ENCODE measurements at places on chromosomes 13 and 19. TPM values are rescaled to one million over a fixed set of nuclear protein-coding genes. Genes with fewer than 3 reads are reported as not detected.
A peak's percentile ranks its signal among the peaks of the same experiment; 100 is the strongest.

The CEACAM8 gene
- not detected for total RNA-seq

The CDX2 gene
- total RNA-seq, result not detected

The ADAMTSL5 gene
- 5.7 TPM for total RNA-seq

The CDADC1 gene
- 13.6 TPM for total RNA-seq

The POSTN gene
- total RNA-seq, result 0.07 TPM

The ZNF552 gene
- 16.2 TPM for total RNA-seq

GRCh38 chr13:20994441-20994821 lies 67.0 kb downstream of the LATS2 start:
- no peak overlapping the region for H3K4me3 ChIP-seq
- H3K4me1 ChIP-seq, result no peaks in the 10 kb centered on the region
- no peak overlapping the region for H3K27ac ChIP-seq
- no peaks in the 10 kb centered on the region for H3K36me3 ChIP-seq

DNA sequence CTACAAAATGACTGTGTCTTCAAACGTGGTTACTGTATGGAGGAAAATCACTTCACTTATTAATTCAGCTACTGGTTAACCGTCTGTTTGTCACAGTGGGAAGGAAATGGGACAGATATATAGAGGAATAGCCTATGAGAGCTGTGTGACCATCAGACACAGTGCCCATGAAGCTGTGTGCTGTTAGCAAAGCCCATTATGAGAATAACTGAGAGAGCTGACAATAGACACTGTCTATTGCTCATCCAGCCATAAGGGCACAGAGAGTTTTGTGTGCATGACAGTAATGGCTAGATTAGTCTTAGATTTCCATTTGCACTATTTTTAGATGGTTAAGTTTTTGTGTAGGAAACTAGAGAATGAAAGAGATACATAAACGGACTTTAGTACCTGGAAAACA lies 64.1 kb upstream of the POSTN start:
- H3K4me1 ChIP-seq, result no peaks in the 10 kb centered on the region
- no peaks in the 10 kb centered on the region for H3K27me3 ChIP-seq
- no peaks in the 10 kb centered on the region for H3K36me3 ChIP-seq
- H3K4me3 ChIP-seq, result no peak overlapping the region
- DNase-seq, result no peak

GRCh38 chr19:2547721-2548120 lies 71.8 kb downstream of the GADD45B start:
- H3K27me3 ChIP-seq, result peaks cover 9% of the 10 kb centered on the region

- H3K4me3 ChIP-seq, result no peak overlapping the region
- no peaks in the 10 kb centered on the region for H3K27me3 ChIP-seq
- no peaks in the 10 kb centered on the region for H3K36me3 ChIP-seq
- peaks cover 5% of the 10 kb centered on the region for H3K4me1 ChIP-seq
- no peak for DNase-seq
Measured at GRCh38 chr13:40275636-40276035, 390.8 kb downstream of the FOXO1 start.

DNA sequence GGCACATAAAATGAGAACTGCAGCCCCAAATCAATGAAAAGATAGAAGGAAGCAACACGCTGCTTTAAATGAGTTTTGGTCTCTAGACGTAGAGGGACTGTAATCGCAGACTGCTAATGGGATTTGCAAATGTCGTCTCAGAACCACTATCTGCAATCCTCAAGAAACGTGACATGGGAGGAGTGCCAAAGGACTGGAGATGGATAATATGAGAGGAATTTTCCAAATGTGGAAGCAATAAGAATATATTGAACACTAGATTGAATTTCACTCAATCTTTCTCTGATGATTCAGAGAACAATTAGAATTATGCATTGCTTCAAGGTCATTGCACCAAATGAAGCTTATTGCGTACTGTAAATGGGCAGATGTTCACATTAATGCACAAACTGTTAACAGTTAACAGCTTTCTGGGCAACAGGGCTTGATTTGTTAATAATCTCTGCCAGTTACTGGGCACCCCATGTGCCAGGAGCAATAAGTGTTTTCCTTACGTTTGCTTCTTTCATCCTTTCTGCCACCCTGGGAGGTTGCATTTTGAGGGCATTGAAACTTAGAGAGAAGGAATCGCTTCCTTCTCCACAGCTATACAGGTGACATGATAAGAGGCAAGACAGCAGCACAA lies 62.8 kb upstream of the WASF3 start:
- H3K27ac ChIP-seq, result no peak overlapping the region
- H3K27me3 ChIP-seq, result peaks cover 2% of the 10 kb centered on the region
- no peak overlapping the region for H3K4me3 ChIP-seq
- H3K4me1 ChIP-seq, result no peaks in the 10 kb centered on the region
- DNase-seq, result no peak

GRCh38 chr19:46299695-46300094 lies 2.9 kb downstream of the HIF3A start:
- H3K27me3 ChIP-seq, result no peaks in the 10 kb centered on the region
- no peak overlapping the region for H3K4me3 ChIP-seq
- no peak for DNase-seq
- no peak overlapping the region for H3K27ac ChIP-seq

DNA sequence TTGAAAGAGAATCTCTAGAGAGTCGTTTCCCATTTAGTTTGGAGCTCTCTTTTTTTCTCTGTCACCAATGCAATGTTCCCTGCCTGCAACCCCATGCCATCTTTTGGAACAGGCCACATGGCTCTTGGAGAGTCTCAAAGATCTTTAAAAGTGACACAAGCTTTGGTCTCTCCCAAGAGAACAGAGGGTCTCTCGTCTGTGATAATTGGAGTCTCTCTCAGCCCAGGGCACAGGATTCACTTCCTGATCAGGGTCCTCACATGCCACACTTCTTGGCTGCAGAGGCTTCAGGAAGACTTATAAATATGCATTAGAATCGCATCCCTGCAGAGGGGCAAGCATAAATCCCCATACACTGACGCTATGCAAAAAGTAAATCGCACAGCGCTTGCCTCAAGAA lies 240.5 kb downstream of the IRS2 start:
- H3K27me3 ChIP-seq, result no peaks in the 10 kb centered on the region
- no peaks in the 10 kb centered on the region for H3K36me3 ChIP-seq
- DNase-seq, result no peak
- no peak overlapping the region for H3K4me3 ChIP-seq
- H3K27ac ChIP-seq, result no peak overlapping the region

DNA sequence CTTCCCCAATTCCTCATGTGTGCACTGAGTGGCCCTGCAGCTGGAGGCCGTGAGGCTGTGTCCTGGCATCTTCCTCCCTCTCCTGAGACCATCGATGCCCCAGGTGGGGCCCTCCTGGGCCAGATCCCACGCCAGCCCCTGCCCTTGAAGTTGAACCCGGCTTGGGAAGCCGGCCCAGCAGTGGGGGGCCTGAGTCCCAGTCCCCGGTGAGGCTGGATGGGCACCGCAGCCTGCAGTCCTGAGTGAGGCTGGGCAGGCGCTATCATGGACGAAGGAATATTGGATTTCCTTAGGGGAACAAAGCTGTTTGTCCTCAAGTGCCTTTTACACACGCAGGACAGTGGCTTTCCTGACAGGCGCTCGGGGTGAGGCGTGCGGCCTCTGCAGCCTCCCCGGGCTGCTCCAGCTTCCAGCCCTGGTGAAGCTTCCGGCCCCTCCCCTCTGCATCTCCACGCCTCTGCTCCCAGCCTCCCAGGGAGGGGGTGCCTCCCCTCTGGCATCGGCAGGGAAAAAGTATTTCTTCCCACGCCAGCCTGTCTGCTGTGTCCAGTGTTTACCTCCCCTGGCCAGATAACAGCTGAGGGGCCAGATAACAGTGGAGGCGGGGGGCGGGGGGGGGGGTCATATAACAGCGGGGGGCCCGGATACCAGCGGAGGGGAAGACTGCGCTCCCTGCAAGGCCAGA lies 159.5 kb downstream of the KDM4B start:
- H3K36me3 ChIP-seq, result peaks cover 2% of the 10 kb centered on the region
- no peaks in the 10 kb centered on the region for H3K27me3 ChIP-seq
- peaks cover 16% of the 10 kb centered on the region for H3K4me1 ChIP-seq
- H3K27ac ChIP-seq, result no peak overlapping the region

DNA sequence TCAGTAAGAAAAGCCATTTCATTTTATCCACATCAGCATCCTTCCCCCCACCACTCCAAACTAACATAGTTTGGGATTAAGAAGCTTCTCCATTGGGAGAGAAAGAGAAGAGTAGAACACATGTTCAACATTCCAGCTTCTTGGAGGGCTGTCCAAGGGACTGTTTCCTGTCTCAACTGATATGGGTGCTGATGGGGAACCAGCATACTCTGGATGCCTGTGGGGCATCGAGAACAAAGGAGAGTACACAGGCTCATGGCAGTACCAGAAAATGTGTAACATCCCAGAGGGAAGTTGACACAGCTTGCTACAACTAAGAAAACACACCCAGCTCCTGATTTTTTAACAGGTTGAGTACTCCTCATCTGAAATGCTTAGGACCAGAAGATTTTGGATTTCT lies 24.7 kb downstream of the SUCLA2 start:
- peaks cover 11% of the 10 kb centered on the region for H3K36me3 ChIP-seq
- no peaks in the 10 kb centered on the region for H3K27me3 ChIP-seq
- no peak overlapping the region for H3K27ac ChIP-seq
- H3K4me1 ChIP-seq, result no peaks in the 10 kb centered on the region
- DNase-seq, result no peak

DNA sequence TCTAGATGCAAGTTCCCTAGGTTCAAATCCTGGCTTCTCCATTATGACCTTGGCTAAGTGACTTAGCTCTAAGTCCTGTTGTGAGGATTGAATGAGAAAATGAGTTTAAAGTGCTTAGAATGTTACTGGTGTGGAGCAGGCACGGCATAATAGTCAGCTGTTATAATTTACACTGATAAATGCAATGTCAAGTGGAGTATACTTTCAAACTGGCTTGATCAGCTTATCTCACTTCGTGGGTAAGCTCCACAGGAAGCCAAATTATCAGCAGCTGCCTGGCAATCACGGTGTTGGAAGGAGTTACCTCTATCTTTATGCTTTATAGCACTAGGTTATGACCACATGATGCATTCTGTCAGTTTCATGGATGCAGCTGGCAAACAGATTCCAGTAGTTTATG lies 272.8 kb downstream of the OLFM4 start:
- DNase-seq, result no peak
- no peaks in the 10 kb centered on the region for H3K4me1 ChIP-seq
- H3K4me3 ChIP-seq, result no peak overlapping the region

DNA sequence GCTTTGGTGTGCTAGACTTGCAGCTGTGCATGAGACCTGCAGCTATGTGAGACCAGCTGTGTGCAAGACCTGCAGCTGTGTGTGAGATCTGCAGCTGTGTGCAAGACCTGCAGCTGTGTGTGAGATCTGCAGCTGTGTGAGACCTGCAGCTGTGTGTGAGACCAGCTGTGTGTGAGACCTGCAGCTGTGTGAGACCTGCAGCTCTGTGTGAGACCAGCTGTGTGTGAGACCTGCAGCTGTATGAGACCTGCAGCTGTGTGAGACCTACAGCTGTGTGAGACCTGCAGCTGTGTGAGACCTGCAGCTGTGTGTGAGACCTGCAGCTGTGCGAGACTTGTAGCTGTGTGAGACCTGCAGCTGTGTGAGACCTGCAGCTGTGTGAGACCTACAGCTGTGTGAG lies 6.7 kb upstream of the DCUN1D2 start:
- peaks cover 3% of the 10 kb centered on the region for H3K4me1 ChIP-seq
- H3K27ac ChIP-seq, result no peak overlapping the region
- H3K4me3 ChIP-seq, result no peak overlapping the region
- no peaks in the 10 kb centered on the region for H3K27me3 ChIP-seq
- DNase-seq, result no peak

GRCh38 chr19:49908480-49909420 lies 12.1 kb upstream of the IL4I1 start:
- no peak for DNase-seq
- H3K4me1 ChIP-seq, result peaks cover 3% of the 10 kb centered on the region
- no peak overlapping the region for H3K4me3 ChIP-seq

DNA sequence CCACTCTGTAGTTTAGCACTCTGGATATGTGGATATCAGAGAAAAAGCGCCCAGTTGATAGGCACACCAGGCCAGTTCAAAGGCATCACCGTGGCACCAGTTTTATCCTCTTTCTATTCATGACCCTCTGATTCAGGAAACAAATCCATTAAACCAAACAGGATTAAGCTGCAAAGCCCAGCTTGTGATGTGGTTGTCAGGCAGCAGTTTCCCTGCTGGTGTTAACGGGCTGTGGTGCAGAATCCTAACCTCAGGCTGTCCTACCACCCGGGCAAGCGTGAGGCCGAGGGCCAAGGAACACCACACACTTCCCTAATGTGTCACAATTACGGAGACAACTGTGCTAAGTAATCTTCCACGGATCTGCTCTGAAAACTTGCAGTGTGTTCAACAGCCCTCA lies 209.1 kb downstream of the OLFM4 start:
- no peak overlapping the region for H3K4me3 ChIP-seq
- DNase-seq, result no peak
- H3K27me3 ChIP-seq, result no peaks in the 10 kb centered on the region
- no peak overlapping the region for H3K27ac ChIP-seq
- H3K4me1 ChIP-seq, result no peaks in the 10 kb centered on the region
- no peaks in the 10 kb centered on the region for H3K36me3 ChIP-seq

DNA sequence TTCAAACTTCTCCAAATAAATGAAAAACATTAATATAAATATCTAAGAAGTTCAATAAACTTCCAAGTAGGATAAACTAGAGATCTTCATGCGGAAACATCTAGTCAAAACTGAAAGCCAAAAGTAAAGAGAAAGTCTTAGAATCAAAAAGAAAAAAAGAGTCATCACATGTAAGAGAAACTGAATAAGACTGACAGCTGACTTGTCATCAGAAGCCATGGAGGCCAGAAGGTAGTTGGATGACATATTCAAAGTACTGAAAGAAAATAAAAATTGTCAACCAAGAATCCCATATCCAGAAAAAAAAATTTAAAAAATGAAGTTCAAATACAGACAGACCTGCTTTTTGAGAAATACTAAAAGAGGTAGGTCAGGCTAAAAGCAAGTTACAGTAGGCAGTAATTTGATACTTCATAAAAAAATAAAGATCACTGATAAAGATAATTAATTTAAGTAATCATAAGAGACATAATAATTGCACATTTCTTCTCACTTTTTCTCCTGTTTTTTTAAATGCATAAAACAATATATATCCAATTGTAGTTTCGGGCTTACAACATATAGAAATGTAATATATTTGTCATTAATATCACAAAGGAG lies 327.6 kb upstream of the PCDH9 start:
- H3K27me3 ChIP-seq, result no peaks in the 10 kb centered on the region
- H3K4me1 ChIP-seq, result no peaks in the 10 kb centered on the region

- H3K36me3 ChIP-seq, result no peaks in the 10 kb centered on the region
- H3K27ac ChIP-seq, result peak within 1 kb of the TSS; percentile 73
- H3K27me3 ChIP-seq, result no peaks in the 10 kb centered on the region
- DNase-seq, result peak; percentile 96
- peak within 1 kb of the TSS; percentile 68 for H3K4me3 ChIP-seq
- peaks cover 27% of the 10 kb centered on the region for H3K4me1 ChIP-seq
Measured at GRCh38 chr19:2944775-2945574, at the start of gene ZNF77. Gene ZNF77, minus strand, starts transcription at chr19:2944971. Its CDS starts 131 bp downstream, at chr19:2944840.

GRCh38 chr13:29746148-29746677 lies 104.2 kb downstream of the UBL3 start:
- no peaks in the 10 kb centered on the region for H3K4me1 ChIP-seq
- no peaks in the 10 kb centered on the region for H3K36me3 ChIP-seq
- no peak overlapping the region for H3K27ac ChIP-seq
- no peak overlapping the region for H3K4me3 ChIP-seq
- H3K27me3 ChIP-seq, result no peaks in the 10 kb centered on the region
- no peak for DNase-seq

- H3K36me3 ChIP-seq, result no peaks in the 10 kb centered on the region
- peaks cover 24% of the 10 kb centered on the region for H3K27me3 ChIP-seq
- DNase-seq, result no peak
- H3K27ac ChIP-seq, result no peak overlapping the region
- no peak overlapping the region for H3K4me3 ChIP-seq
Measured at GRCh38 chr19:42151782-42152684, 19.8 kb upstream of the POU2F2 start.
